Breast epithelium (tissue), 4 donors: ENCODE measurements at places on chromosomes 3 and 15.

DNA sequence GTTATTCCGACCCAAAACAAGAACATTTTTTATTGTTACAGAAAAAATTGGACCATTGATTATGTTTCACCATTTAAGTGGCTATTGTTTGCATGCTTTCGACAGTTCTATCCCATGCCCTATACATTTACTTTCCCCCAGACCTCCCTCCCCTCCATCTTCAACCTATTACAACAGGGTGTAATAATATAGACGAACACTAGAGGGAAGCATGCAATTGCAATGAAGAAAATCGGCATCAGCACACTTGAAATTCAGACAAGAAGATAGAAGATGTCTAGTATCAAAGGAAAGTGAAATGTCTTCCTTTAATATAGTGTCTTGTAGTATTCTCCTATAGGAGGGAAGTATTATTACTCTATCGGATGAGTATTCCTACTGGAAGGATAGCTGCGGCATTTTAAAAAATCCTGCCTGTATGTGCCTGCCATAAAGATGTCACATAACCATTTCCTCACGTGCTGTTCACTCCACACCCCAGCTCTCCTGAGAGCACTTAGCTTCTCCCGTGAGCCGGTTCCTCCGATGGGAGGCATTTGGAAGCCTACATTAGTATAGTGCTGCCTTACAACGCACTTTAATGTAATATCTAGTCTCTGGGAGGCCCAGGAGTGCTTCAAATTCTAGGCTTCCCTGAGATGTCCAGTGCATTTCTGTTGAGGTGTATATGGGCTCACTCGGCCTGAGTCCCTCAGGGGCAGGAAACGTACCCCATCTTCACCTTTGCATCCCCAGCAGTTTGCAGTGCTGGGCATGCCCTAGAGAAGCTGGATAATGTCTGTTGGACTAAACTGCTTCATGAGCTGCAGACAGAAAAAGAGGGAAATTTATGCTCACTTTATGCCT is 17.8 kb upstream of the ERICH6 start:
- no peak overlapping the region for H3K27ac ChIP-seq
- DNase-seq, result no peak
- no peaks in the 10 kb centered on the region for H3K4me1 ChIP-seq
- H3K36me3 ChIP-seq, result no peaks in the 10 kb centered on the region

DNA sequence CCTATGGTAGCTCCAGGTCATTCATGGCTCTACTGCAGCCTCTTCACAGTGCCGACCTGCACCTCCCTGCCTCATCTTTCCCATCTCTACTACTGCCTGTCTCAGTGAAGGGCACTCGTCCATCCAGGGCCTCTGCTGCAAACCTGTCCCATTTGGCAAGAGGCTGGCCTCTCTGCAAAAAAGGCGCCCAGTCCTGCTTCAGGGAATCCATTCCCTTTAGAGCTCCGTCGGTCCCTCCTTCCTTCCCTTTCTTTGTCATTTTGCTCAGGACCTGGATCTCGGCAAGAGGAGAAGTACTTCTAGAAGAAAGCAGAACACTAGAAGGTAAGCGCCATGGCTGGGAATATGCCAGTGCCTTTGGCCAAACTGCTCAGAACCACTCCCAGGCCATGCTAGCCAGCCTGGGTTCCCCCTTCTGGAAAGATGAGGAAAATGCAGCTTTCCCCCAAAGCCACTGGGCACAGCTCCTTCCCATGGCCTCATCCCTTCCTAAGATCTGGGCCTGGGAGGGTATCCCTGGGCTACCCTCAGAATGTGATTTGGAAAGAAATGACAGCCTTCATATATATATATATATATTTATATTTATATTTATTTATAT is 6.4 kb upstream of the ISL2 start:
- no peaks in the 10 kb centered on the region for H3K36me3 ChIP-seq
- H3K4me1 ChIP-seq, result no peaks in the 10 kb centered on the region
- H3K27ac ChIP-seq, result no peak overlapping the region
- no peak overlapping the region for H3K4me3 ChIP-seq
- DNase-seq, result no peak

GRCh38 chr3:194537732-194538247 is 51.0 kb upstream of the ATP13A3 start:
- no peaks in the 10 kb centered on the region for H3K36me3 ChIP-seq
- no peaks in the 10 kb centered on the region for H3K4me1 ChIP-seq
- H3K4me3 ChIP-seq, result no peak overlapping the region
- DNase-seq, result peak; percentile 38

DNA sequence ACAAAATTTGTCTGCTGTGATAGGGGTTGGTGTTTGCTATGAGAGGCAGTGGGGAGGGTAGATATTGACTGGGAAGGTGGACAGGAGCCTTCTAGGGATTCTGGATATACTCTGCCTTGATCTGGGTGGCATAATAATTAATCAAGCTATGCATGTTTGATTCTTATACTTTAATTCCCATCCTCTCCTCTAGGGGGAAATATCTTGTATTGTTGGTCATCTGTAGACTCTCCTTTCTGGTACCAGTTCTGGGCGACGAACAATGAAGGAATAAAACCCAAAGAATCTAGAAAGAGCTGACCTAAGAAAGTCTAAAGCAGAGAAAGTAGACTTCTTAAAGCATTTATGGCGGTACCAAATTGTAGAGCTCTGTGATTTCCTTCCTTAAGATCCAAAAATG is 198.2 kb upstream of the STRIT1 start:
- DNase-seq, result no peak
- H3K27me3 ChIP-seq, result no peaks in the 10 kb centered on the region
- H3K4me1 ChIP-seq, result no peaks in the 10 kb centered on the region

DNA sequence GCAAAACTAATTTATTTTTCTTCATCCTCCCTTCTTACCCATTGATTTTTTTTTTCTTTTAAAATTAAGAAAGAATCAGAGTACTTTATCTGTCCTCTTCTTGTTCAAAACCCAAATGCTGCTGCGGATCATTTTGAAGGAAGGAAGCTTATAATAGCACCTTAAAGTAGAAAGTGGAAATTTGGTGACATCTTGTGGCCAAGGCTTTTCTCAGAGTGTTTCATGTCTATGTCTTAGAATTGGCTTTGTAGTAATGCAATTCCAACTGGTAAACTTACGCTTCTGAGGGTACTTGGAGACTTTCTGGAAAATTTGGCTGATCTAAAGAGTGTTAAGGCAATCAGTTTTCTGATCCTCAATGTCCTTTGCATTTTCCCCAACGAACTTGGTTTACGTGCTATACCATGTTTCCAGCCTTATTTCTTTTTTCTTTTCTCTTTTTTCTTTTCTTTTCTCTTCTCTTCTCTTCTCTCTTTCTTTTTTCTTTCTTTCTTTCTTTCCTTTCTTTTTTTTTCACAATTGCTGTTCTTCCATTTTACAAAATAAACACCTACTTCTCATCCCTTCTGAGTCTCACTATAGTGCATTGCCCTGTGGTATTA is 30.7 kb downstream of the C3orf38 start:
- no peaks in the 10 kb centered on the region for H3K27me3 ChIP-seq
- H3K4me3 ChIP-seq, result no peak overlapping the region
- no peak overlapping the region for H3K27ac ChIP-seq
- no peaks in the 10 kb centered on the region for H3K36me3 ChIP-seq

DNA sequence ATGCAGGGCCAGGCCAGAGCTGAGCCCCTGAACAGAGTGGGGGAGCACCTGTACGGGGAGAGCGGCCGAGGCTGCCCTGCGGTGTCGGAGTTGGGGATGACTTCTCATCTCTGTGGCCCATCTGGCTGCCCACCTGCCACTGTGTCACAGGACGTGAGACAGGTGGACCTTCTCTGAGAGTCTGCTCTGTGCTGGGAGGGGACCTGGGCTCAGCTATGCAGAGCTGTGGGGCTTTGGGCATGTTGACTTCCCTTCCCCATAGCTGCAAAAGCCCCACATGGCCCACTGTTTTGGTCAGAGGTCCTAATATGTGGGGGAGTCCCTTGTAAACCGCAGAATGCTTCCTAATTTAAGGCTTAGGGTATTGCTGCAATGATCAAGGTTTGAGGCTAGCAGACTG is 68.0 kb upstream of the TRPM1 start:
- H3K27me3 ChIP-seq, result no peaks in the 10 kb centered on the region
- no peak overlapping the region for H3K4me3 ChIP-seq
- DNase-seq, result no peak
- no peaks in the 10 kb centered on the region for H3K4me1 ChIP-seq
- no peak overlapping the region for H3K27ac ChIP-seq

GRCh38 chr3:30696896-30697295 is 90.5 kb downstream of the TGFBR2 start:
- no peak overlapping the region for H3K27ac ChIP-seq
- H3K4me1 ChIP-seq, result no peaks in the 10 kb centered on the region
- DNase-seq, result no peak
- H3K27me3 ChIP-seq, result no peaks in the 10 kb centered on the region
- no peak overlapping the region for H3K4me3 ChIP-seq
- H3K36me3 ChIP-seq, result no peaks in the 10 kb centered on the region

DNA sequence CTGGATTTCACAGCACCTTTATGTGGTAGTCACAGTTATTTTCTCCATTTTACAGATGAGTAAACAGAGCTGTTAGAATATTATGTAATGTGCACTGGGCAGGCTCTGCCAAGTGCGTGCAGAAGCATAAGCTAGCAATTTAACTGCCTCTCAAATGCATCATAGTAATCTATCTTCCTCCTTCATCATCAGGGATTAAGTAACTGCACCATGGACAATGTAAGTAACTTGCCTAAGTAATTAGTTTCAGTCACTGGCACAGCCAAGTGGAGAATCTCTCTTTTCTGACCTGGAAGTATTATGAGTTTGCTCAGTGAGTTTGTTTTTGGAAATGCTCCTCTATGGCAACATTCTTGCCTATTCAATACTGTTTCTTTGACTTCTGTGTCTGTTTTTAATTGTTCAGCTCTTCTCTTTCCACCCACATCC is 260.5 kb downstream of the PTPRG start:
- H3K27ac ChIP-seq, result peak overlapping the region; percentile 54
- no peaks in the 10 kb centered on the region for H3K27me3 ChIP-seq
- H3K4me1 ChIP-seq, result no peaks in the 10 kb centered on the region

DNA sequence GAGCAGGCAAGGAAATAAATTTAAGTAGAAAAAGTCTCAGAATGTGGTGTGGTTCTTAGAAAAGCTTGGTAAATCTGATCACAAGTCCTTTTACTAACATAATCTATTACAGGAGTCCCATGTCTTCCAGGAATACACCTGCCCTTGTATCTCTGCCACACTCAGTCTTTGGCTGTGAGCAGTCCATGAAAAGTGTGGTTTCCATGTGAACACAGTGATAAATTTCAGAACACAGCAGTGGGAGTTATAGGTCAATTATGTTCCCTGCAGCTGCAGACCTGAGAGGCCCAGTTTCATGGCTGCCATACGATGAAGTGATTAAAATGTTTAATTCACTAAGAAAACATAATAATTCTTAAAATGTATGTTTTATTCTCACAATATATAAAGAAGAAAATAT is 366.9 kb upstream of the STAC start:
- H3K4me1 ChIP-seq, result no peaks in the 10 kb centered on the region
- H3K4me3 ChIP-seq, result no peak overlapping the region
- DNase-seq, result no peak
- no peaks in the 10 kb centered on the region for H3K36me3 ChIP-seq
- no peak overlapping the region for H3K27ac ChIP-seq

DNA sequence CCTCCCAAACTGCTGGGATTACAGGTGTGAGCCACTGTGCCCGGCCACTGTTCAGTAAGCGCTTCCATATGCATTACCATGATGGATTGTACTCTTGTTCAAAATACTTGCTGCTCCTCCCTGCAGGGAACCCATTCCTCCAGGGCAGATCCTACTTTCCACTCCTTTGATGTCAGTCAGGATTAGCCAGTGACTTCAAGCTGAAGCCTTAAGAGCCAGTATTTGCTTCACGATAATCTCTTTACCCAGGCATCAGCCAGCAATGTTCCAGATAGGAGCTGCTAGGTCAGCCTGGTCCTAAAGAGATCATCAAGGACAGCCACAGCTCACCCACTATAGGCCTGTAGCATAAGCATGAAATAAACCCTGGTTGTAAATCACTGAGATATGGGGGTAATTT is 96.5 kb upstream of the UBE2E2 start:
- H3K4me3 ChIP-seq, result no peak overlapping the region
- H3K27me3 ChIP-seq, result no peaks in the 10 kb centered on the region
- H3K36me3 ChIP-seq, result no peaks in the 10 kb centered on the region
- no peak overlapping the region for H3K27ac ChIP-seq
- no peaks in the 10 kb centered on the region for H3K4me1 ChIP-seq

DNA sequence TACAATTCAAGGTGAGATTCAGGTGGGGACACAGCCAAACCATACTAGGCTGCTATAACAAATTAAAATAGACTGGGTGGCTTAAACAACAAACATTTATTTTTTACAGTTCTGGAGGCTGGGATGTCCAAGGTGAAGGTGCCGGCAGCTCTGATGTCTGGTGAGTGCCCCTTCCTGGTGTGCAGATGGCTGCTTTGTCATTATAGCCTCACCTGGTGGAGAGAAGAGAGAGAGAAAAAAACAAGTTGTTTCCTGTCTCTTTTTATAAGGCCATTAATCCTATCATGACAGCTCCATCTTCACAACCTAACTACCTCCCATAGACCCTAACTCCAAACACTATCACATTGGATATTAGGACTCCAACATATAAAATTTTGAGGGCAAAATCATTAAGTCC is 279.7 kb downstream of the ZIC1 start:
- no peak for DNase-seq
- H3K4me3 ChIP-seq, result no peak overlapping the region
- H3K27me3 ChIP-seq, result no peaks in the 10 kb centered on the region
- H3K27ac ChIP-seq, result no peak overlapping the region
- no peaks in the 10 kb centered on the region for H3K36me3 ChIP-seq

DNA sequence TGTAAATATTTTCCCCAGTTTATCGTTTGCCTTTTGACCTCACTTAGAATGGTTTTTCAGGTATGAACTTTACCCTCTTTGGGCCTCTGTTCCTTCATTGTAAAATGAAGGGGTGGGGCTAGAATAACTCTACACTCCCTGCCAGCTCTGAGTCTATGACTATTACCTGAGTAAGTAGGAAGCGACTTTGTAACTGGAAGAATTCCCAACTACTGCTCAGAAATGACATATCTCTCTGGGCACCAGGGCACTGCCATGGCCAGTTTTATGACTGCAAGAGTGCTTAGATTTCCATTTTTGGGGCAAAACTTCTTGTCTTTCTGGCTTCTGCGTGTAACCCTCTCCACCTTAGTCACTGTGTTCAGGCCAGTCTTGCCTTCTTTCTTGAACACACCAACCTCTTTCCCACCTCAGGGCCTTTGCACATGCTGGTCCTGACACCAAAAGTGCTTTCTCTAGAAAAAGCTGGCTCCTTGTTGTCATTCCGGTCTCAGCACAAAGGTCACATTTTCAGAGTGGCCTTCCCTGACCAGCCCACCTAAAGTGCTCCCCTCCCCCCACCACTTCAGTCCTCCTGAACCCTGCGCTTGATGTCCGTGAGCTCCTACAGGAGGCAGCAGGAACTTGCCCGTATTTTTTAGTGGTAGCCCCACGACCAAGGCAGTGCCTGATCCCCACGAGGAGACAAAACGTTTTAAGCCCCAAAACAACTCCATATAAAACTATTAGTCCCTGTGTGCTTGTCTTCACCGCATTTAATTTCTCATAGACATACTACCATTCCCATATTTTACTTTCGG is 25.6 kb downstream of the CDCP1 start:
- no peak overlapping the region for H3K4me3 ChIP-seq
- H3K27ac ChIP-seq, result no peak overlapping the region
- DNase-seq, result no peak
- H3K36me3 ChIP-seq, result no peaks in the 10 kb centered on the region
- H3K27me3 ChIP-seq, result no peaks in the 10 kb centered on the region
